ENCODE measurements at places on chromosomes 6 and 20.

GRCh38 chr6:10746915-10747250 is 722 bp upstream of the TMEM14B start:
- DNase-seq = no peak

- no peak for DNase-seq
Observed at GRCh38 chr6:128246472-128247260, 273.7 kb downstream of the PTPRK start.

- DNase-seq = no peak
Observed at GRCh38 chr20:46406986-46407670, 713 bp upstream of the ELMO2 start.

GRCh38 chr6:35028781-35029769 is 112.1 kb downstream of the TCP11 start:
- no peak for DNase-seq

DNA sequence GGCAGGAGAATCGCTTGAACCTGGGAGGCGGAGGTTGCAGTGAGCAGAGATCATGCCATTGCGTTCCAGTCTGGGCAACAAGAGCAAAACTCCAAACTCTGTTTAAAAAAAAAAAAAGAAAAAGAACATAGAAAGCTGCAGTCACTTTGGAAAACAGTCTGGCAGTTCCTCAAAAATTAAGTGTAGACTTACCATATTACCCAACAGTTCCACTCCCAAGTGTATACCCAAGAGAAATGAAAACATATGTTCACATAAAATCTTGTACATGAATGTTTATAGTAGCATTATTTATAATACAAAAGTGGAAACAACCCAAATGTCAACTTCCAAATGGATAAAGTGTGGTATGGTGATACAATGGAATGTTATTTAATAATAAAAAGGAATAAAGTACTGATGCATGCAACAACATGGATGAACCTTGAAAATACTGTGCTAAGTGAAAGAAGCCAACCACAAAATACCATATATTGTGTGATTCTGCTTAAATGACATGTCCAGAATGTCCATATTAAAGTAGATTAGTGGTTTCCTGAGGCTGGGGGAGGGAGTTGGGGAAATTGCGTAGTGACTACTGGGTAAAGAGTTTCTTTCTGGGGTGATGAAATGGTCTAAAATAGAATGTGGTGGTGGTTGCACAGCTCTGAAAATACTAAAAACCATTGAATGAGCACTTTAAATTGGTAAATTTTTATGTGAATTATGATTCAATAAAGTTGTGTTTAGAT is 62.9 kb downstream of the SUN5 start:
- DNase-seq = no peak

- no peak for DNase-seq
Observed at GRCh38 chr6:79607000-79607399, 24.1 kb upstream of the SH3BGRL2 start.

- no peak for DNase-seq
Observed at GRCh38 chr20:22492497-22492896, 91.9 kb downstream of the FOXA2 start.

GRCh38 chr6:143734641-143735063 is 56.9 kb downstream of the PHACTR2 start:
- no peak for DNase-seq

GRCh38 chr6:119545245-119545644 is 195.7 kb upstream of the MAN1A1 start:
- DNase-seq = no peak

Data from naive B cell (primary cell).